Ecto neural progenitor cell (in vitro differentiated cells): ENCODE measurements at places on chromosomes 7 and 10.

DNA sequence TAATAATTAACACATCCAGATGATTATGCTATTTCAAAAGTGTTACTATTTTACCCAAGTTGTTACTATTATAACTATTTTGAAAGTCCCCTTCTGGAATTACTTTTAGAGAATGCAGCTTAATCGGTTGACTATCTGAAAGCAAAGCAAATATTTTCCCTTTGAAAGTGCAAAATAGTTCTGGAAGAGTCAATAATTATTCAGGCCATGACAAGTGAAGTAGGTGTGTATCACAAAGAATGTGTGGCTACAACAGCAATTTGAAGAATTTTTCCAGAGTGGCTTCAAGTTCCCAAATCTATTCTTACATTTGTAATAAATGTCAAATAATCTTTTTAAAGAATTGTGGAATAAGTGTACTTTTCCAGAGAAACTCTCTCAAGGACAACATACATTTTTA is 42.8 kb downstream of the RNLS start:
- DNase-seq, result no peak

DNA sequence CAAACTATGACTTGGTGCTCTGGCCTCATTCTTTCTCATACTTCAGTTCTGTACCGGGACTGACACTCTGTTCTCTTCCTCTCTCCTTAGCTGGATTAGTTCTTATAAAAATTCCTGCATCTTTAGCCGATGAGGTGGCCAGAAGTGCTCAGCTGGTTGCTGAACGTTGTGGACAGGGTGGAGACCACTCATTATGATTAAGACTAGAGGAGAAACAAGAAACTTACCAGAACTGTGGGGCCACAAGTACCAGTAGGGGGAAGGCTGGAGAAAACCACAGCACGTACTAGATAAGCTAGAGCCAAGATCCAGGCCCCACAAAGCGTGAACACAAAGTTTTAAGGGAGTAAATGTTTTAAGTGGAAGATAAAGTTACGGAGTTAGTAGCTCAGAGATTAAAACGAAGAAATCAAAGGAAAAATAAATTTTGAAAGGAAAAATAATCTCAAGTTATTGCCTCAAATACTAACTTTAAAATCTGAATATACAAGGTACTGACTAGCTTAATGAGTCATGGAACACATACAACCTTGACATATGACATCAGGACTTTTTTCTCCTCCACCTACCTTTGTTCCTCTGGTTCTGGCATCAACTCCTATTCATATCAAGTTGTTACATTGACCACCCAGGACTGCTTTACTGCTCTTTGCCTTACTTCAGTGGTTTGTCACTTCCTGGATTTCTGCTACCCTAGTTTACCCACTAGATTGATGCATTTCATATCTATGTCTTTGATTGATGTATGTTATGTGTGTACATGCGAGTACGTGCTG is 469.0 kb downstream of the TFEC start:
- no peak for DNase-seq

GRCh38 chr7:120966961-120967360 is 16.4 kb downstream of the ING3 start:
- DNase-seq, result no peak

GRCh38 chr7:11078247-11078834 is 104.7 kb downstream of the PHF14 start:
- DNase-seq, result no peak

- DNase-seq, result no peak
Measured at GRCh38 chr10:86247073-86247472, 119.5 kb downstream of the GRID1 start.

- DNase-seq, result no peak
Measured at GRCh38 chr7:129902788-129903422, 49.9 kb downstream of the UBE2H start.

GRCh38 chr10:114293075-114293474 is 54.0 kb downstream of the VWA2 start:
- DNase-seq, result no peak

GRCh38 chr10:84075226-84076046 is 63.9 kb upstream of the GHITM start:
- DNase-seq, result no peak

GRCh38 chr10:77711683-77712049 is 74.1 kb upstream of the KCNMA1 start:
- DNase-seq, result no peak

- DNase-seq, result no peak
Measured at GRCh38 chr10:3564346-3565002, 220.5 kb downstream of the KLF6 start.

- DNase-seq, result no peak
Measured at GRCh38 chr7:30679664-30680063, 2.6 kb downstream of the CRHR2 start.

- DNase-seq, result no peak
Measured at GRCh38 chr7:143145-143751, 49.1 kb upstream of the FAM20C start.

DNA sequence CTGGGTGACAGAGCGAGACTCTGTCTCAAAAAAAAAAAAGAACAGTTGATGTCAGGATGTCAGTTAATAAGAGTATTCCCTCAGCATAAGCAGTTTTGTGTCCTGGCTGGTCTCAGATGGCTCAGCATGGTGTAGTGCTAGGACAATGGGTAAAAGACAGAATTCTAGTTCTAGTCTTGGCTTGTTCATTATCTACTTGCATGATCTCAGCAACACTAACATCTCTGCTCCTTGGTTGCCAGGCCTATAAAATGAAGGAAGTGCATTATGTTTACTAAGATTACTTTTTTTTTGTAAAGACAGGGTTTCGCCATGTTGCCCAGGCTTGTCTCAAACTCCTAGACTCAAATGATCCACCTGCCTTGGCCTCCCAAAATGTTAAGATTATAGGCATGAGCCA is 84.3 kb upstream of the SP8 start:
- DNase-seq, result no peak

GRCh38 chr7:55088107-55088506 is 69.3 kb downstream of the EGFR start:
- no peak for DNase-seq

DNA sequence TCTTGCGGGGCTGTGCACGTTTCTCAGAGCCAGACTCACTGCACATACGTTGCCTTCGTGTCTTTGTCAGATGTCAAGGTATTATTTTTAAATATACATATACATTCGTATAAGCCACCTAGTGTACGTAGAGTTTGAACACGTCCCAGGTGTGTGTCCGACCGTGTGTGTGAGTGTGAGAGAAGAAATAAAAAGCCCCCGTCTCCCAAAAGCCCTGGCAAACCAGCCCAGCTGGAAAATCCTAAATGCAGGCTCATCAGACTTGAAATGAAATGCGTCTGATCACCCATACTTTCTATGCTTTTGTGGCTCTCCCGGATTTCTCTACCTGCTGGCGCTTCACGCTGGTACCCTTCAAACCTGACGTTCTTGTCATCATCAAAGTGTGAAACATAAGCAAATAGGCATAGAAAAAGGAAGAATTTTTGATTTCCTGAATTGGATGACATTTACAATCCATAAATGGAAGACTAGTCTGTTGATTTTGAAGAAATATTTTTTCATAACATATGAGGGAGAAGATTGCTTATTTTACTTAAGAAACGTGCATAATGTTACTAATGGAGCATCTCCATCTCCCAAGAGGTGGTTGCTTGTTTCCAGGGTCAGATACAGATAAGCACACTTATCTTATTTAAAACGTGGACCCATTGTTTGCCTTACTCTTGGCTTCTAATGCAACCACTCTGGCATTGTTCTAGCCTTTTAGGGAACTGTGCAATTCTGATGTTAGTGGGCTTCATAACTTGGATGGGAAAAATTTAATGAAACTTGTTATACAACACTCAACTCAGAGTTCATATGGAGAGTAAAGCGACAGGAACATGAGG is 971 bp downstream of the PRKG1 start:
- no peak for DNase-seq

- DNase-seq, result no peak
Measured at GRCh38 chr10:62681211-62681940, 123.1 kb upstream of the ADO start.

DNA sequence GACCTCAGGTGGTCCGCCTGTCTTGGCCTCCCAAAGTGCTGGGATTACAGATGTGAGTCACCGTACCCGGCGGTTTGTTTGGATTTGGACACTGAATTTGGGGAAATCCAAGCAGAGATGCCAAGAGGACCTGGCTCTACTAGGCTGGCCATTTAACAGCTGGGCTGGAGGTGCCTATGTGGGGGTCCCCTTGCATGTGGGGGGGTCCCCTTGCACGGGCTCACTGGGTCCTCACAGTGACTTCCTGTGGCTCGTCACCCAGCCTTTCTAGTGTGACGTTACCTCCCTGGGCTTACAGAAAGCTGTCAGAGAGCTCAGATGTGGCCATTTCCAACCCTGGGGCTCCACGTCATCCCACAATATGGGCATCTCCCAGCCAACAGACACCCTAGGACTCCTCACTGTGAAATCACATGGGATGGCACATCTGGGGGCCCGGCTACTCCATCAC is 49.3 kb upstream of the GNA12 start:
- DNase-seq, result no peak
